Hepatocyte (in vitro differentiated cells): ENCODE measurements at places on chromosomes 12 and 14. TPM values are rescaled to one million over a fixed set of nuclear protein-coding genes. Genes with fewer than 3 reads are reported as not detected.

GRCh38 chr14:103288076-103288766 lies 45.8 kb upstream of the EIF5 start:
- DNase-seq, result no peak

- DNase-seq, result no peak
These were observed 94.5 kb downstream of the OTOGL start for GRCh38 chr12:80193865-80194264.

DNA sequence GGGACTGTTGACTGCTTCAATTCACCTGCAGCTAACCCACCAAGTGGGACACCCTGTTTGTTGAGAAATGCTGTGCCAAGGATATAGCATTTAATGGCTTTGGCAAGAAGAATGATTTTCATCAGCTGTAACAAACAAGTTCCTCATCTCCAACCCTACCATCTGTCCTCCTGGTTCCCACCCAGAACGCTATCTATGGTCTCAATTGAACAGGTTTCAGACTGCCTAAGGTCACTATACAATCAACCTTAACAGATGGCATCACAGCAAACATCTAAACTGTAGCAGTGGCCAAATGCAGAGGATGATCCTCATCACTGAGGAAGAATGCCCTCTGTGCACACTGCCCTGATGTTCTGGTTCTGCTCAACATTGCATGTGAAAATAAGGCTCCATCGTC lies 546.2 kb upstream of the FOXG1 start:
- DNase-seq, result no peak

DNA sequence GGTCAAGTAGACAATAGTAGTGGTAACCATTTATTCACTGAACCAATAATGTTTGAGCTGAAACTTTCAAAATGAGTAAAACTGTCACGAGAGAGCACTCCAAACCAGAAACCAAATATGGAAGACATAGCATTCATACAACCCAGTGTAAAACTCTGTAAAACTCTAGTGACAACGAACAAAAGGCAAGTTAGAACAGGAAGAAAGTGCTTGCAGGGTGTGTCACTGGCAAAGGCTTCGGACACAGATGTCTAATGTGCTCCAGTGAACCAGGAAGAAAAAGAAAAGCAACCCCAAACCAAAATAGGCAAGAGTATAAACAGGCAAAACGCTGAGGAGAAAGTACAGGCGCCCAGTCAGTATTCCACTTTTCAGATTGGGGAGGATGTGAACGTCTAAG lies 79.3 kb upstream of the FZD10 start:
- no peak for DNase-seq

DNA sequence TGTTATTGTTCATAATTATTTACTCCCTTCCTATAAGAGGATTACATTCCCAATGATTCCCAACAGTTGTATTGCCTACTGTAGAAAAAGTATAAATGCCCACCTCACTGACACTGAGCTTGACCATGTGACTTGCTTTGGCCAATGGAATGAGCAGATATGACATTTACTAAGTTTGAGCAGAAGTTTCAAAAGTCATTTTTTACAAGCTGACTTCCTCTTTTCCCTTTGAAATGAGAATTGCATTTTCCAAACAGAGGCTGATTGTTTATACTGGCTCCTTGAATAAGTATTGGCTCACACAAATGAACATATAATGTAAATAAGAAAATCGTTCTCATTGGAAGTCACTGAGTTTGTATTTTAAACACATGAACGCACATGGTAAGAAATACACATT lies 116.4 kb upstream of the LRFN5 start:
- DNase-seq, result no peak

DNA sequence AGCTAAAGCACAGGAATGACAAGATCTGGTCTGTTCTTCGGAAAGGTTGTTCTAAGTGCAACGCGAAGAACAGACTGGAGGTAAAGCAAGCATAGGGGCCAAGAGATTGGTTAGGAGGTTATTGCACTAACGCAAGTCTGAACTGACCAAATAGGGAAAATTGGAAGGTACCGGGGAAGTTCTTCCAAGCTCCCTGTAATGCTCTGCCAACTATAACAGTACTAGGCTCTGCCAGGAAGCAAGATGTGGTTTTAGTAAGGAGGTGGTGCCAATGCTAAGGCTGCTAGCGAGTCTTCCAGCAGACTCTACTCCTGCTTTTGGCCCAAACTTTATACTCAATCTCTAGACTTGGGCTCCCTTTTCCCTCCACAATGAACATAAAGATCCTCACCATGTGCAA lies 138.6 kb downstream of the PAWR start:
- no peak for DNase-seq

The SNRPF gene
- 54.4 and 54.6 TPM in 2 replicates for polyA plus RNA-seq

The NTF3 gene
- 6.3 and 7.1 TPM in 2 replicates for polyA plus RNA-seq

- DNase-seq, result no peak
These were observed 7.1 kb upstream of the GALNT16 start for GRCh38 chr14:69252851-69253250.

- DNase-seq, result no peak
These were observed 55.2 kb upstream of the KCNH3 start for GRCh38 chr12:49483619-49484018.

DNA sequence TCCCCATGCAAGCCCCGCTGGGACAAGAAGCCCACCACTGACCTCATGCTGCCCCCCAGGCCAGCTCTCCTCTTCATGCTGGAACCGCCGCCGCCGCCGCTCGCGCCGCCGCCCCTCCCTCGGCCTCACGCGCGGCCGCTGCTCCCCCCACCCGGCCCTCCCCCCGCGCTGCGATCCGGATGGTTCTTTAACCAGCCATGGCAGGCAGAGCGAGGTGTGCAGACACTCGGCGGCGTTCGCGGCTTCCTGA lies at the start of gene DCAF5:
Gene DCAF5 (minus strand): TSS at position 218 of the 250 bp plus-strand sequence. CDS start 141 bp downstream, at position 77.
- no peak for DNase-seq

The EID3 gene
- 1.7 and 3.8 TPM in 2 replicates for polyA plus RNA-seq

DNA sequence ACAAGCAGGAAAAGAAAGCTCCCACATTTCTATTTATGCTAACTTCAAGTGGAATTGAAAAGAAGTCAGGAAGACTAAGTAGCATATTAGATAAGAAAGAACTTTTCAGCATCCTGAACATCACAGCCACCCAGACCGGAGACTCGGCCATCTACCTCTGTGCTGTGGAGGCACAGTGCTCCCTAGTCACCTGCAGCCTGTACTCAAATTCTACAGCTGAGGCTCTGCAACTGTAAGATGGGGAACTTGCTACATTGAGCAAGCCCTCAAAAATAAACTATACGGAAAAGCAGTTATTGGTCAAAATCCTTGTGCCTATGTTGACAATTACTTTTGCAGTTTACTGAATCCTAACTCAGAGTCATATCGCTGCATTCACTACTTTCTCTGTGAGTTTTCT lies 361.9 kb downstream of the DAD1 start:
- no peak for DNase-seq

GRCh38 chr12:120249875-120250795 lies 15.4 kb downstream of the PXN start:
- no peak for DNase-seq

The GPR33 gene
- polyA plus RNA-seq, result not detected in 2 replicates

DNA sequence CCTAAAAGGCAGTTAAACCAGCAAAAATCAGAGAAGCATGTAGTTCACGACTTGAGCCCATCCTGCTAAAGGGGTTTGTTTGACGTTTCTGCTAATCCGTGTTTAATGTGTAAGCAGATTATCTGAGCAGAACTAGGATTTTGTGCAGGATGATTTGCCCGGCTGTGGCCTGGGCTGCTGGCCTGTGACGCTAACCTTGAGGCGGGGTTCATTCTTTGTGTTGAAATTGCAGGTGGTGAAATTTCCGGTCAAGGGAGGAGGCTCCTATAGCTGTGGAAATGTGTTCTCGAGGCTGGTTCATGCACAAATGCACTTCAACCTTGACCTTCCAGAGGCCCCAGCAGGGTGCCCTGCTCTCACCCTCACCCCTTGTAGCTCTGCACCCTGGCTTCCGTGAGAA lies 63.7 kb downstream of the SLC24A4 start:
- DNase-seq, result peak; percentile 26

The FBXO21 gene
- 41.9 and 46.3 TPM in 2 replicates for polyA plus RNA-seq

DNA sequence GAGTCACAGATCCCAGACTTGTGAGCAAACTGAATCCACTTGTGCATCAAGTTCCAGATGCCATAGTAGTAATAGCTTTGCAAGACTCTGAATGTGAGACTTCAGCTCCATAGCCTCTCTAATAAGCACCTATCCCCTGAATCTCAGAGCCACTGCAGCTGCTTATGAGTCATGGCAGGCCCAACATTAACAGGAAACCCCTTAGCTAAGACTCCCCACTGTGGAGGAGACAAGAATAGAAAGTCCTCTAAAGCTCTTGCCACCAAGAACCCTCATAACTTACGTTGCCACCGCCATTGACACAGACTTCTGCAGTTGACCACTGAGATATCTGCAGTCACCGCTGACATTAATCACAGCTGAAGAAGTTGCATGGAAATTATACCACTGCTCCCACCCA lies 62.9 kb upstream of the PDE3A start:
- DNase-seq, result no peak

GRCh38 chr12:124125203-124125871 lies 152.3 kb downstream of the ZNF664 start:
- no peak for DNase-seq

The RNASE1 gene
- polyA plus RNA-seq, result 108 and 135 TPM in 2 replicates

The PWP1 gene
- polyA plus RNA-seq, result 60.4 and 63.4 TPM in 2 replicates

DNA sequence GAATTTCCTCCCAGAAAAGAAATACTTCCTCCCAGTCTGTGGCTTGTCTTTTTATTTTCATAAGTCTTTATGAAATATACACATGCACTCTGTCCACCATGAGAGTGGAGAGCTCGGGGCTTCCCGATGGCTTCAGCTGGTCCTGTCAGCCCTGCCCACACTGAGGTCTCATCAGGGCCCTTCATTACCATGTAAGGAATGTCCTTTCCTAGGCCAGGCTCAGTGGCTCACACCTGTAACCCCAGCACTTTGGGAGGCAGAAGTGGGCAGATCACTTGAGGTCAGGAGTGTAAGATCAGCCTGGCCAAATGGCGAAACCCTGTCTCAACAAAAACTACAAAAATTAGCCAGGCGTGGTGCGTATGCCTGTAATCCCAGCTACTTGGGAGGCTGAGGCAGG lies 77.0 kb downstream of the CPSF2 start:
- no peak for DNase-seq

DNA sequence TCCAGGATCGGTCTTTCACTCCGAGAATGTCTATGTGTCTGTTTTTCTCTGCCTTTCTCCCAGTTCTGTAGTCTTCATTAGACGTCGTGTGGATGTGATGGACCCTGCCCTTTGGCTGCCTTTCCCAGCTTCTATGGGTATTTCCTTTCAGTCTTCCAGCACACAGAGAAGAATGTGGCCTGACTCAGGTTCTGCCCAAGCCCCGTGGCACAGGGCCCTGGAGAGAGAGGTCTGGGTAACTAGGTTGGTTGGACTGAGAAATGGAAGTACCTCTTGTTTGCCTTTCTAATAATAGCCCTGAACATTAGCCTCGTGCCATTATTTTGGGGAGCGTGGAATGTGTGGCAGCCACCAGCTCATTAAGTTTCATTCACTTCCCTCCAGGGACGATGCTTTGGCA lies 3.8 kb downstream of the FOXJ2 start:
- no peak for DNase-seq

The SLC38A6 gene
- polyA plus RNA-seq, result 16.7 and 17.0 TPM in 2 replicates

The ADSS1 gene
- polyA plus RNA-seq, result 5.1 and 7.6 TPM in 2 replicates

The CAPZA3 gene
- not detected in 2 replicates for polyA plus RNA-seq

GRCh38 chr12:120055231-120056000 lies 61.1 kb downstream of the RAB35 start:
- no peak for DNase-seq

DNA sequence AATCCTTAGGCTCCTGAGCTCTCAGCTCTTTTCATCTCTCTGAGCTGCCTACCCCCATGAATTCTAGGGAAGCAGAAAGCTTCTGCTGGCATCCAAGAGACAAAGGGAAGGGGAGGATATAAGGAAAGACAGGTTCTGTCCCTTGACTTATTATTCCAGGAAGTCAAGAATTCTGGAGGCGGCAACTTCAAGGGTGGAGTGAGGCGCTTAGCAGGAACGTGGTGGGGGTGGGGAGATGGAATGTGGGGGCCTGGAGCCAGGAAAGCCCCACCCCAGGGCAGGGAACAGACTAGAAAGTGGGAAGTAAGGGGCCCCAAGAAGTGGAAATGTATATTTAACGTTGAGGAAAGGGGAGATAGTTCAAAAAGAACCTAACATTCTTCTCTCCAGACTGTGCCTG lies 1.4 kb downstream of the CALCOCO1 start:
- DNase-seq, result no peak

DNA sequence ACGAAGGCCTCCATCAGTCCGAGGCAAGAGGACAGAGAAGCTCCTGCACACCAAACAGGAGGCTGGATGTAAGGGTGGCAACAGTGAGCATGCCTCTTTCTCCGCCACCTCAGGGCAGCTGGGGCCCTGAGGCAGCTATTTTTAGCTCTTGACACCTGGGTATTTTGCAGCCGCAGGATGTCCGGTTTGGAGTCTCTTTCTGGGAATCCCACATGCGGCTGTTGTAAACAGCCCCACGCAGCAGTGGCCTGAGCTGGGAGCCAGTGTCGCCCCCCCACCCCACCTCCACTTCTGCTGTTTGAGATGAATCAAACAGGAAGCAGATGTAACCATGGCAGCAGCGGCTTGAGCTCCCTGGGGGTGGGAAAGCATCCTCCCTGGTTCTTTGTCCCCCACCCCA lies 11.7 kb downstream of the HDAC7 start:
- DNase-seq, result peak; percentile 49

- DNase-seq, result no peak
These were observed 313.4 kb downstream of the ETNK1 start for GRCh38 chr12:22938323-22938722.

The RAPGEF3 gene
- polyA plus RNA-seq, result 1.6 and 2.1 TPM in 2 replicates

DNA sequence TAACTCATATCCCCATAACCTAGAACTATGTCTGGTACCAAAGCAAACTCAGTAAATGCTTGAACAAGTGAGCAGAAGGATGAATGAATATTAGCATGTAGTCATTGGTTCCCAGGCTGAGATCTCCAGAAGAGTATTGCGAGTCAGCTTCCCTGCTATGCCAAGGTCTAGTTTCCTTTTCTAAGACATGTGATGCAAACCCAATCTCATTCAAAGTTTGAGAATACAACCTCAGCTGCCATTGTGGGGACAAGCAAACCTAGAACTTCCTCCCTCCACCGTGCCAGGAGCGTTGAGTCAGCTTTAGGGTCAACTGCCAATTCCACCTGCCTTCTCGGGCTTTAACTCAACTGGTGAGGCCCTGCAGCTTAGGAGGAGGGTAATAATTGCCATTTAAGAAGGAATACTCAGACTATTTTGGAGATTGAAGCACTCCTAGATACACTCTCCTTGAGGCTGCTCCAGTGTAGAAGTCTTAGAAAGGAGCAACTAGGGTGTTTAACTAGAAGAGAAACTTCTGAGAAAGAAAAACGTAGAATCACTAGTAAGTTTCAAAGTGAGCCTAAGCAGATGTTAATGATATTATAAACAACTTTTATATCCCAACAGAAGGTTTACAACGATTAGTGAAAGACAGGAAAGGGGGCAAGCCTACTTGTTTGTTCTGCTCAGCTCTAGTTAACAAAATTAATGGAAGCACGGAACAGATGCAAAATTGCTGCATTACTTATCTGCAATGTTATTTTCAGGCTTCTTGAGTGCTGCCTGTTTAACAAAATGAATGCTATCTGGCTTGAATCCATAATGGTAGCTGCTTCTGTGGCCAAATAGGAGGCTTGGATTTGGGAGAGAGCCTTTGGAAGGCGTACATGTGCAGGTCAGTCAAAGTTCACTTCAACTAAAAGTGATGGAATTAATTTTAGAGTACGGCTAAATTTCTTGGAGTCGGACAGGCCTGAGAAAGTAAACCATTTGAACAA lies 96.9 kb downstream of the HELB start:
- DNase-seq, result no peak

GRCh38 chr12:85006206-85006605 lies 29.9 kb downstream of the TSPAN19 start:
- DNase-seq, result no peak
